COR-L47 (cell line): ENCODE measurements at places on chromosomes 4 and X.
A peak's percentile ranks its signal among the peaks of the same experiment; 100 is the strongest.

DNA sequence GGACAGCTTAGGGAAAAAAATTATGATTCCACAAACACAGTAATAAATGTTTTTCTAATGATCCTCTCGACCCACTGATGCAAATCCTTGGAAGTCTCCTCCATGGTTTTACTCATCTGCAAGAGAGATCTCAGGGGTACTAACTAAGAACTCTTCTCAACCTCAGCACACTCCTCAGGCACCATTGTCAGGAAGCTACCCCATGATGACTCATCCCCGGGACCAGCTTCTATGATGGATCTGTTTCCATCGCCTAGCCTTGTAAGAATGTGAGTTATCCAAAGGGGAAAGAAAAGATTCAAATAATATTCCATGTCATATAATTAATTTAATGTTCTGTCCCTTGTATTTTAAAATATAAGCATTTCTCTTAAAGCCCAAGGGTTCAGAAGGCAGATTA lies 816.1 kb upstream of the IGFBP7 start:
- DNase-seq, result no peak

GRCh38 chr4:162645381-162645780 lies 481.6 kb upstream of the FSTL5 start:
- no peak for DNase-seq

DNA sequence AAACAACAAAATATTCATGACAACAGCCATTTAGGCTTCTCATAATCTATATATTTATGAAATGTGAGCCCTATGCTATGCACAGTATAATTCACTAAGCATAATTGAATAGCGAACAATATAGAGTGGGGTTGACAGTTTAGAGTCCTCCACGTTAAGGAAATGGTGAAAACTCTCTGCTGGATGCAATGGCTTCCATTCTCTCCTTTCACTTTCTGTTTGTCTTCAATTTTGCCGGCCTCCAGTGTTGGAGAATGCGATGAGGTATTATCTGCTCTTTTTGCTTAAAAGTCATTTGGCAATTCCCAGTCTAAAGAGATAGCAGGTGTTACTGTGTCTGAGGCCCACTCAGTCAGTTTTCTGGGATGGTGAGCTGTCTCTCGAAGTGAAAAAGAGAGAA lies 52.1 kb downstream of the NPY5R start:
- DNase-seq, result no peak

GRCh38 chrX:53718073-53718472 lies 31.6 kb upstream of the HUWE1 start:
- no peak for DNase-seq

GRCh38 chr4:146368209-146368608 lies 153.5 kb downstream of the SLC10A7 start:
- DNase-seq, result no peak

- DNase-seq, result no peak
Measured at GRCh38 chr4:98517218-98518021, 141.0 kb downstream of the TSPAN5 start.

DNA sequence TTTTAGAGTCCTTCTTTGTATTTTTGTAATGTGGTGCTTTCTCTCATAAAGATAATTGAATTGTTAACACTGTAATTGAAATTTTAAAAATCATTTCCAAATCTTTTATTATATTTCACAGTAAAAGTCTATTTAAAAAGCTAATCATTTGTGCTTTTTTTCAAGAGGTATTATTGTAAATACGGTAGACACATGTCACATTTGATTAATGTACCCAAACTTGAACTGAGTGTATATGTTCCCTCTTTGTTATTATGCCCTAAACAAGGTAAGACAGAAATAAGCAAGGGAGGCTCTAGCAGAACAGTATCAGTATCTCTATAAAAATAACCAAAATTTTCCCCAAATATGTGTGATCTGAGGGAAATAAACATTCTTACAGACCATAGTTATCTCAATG lies 21.5 kb upstream of the LARP1B start:
- no peak for DNase-seq

- no peak for DNase-seq
Measured at GRCh38 chr4:150286656-150287055, 208.4 kb downstream of the DCLK2 start.

- DNase-seq, result no peak
Measured at GRCh38 chrX:13412208-13412600, 92.4 kb upstream of the ATXN3L start.

- DNase-seq, result no peak
Measured at GRCh38 chr4:7166237-7166636, 26.1 kb upstream of the SORCS2 start.

GRCh38 chr4:40897557-40898203 lies 147.9 kb downstream of the NSUN7 start:
- DNase-seq, result peak; percentile 84

DNA sequence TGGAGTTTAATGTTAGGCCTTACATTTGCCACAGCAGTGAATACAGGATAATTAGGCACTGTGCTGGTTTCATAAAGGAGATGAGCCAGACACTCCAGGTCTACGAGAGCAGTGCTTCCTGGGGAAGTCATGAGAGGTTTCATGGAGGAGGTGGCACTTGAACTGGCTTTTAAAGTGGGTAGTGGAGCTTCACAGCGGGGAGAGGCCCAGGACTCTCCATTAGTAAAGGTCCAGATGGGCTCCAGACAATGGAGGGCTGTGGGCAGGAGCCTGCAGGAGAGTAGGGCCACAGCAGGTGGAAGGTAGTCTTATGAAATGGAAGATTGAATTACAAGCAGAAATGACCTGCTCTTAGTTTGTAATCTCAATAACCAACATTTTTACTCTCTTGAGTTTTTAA lies 29.0 kb downstream of the CLDN22 start:
- DNase-seq, result no peak

- no peak for DNase-seq
Measured at GRCh38 chr4:112378858-112379257, 81.7 kb downstream of the ALPK1 start.

DNA sequence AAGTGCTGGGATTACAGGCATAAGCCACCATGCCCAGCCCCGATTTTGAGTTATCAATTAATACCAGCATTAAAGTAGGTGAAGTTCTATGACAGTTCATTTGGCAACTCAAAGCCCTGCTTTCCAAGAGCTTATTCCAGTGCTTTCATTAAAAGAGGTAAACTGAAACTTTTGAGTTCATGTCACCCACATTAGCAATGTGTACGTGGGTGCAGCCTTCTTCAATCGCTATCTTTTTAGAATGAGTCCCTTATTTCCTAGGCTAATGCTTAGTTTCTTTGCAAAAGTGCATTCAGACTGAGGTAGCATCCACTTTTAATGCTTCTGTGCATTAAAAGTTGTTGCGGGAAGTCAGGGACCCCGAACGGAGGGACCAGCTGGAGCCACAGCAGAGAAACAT lies 26.1 kb upstream of the MTNR1A start:
- DNase-seq, result no peak

DNA sequence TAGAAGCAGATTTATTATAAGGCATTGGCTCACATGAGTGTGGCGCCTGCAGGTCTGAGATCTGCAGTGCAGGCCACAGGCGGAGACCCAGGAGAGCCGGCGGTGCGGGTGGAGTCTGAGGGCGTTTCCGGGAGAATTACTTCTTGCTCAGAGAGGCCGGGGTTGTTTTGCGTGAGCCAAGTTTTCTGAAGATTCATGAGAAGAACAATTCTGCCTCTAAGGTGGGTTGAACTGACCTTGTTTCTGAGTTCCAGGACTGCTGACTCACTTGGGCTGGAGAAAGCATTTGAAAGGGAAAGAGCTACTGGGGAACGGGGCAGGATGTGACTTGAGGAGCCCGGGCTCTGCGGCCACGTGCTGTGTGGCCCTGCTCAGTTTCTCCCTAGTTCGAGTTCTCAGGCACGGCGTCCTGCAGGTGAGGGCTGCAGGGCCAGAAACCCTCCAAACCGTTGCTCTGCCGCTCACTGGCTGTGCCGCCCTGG lies 36.7 kb upstream of the SORCS2 start:
- no peak for DNase-seq

- DNase-seq, result no peak
Measured at GRCh38 chrX:101452056-101452455, 33.2 kb upstream of the ARMCX4 start.

GRCh38 chr4:499567-499966 lies 557 bp downstream of the PIGG start:
- no peak for DNase-seq

DNA sequence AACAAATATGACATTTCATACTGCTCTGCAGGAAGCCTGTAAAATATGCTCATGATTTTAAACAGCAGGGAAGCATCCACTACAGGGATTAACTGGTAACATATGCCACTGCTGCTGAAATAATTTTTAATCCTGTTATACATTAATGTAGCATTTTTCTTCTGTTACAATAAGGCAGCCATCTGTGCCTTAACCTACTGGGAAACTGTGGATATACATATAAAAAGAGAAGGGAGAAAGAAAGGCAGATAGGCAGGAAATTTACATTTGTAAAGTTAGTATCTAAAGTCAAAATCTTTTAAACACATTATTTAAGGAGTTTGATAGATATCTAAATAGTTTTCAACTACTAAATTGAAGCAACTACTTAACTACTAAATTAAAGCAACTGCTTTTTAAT lies 514.6 kb upstream of the KLHL4 start:
- no peak for DNase-seq

GRCh38 chr4:16663307-16663706 lies 235.1 kb downstream of the LDB2 start:
- no peak for DNase-seq

GRCh38 chr4:185261946-185262345 lies 52.5 kb downstream of the SNX25 start:
- DNase-seq, result no peak

- DNase-seq, result no peak
Measured at GRCh38 chr4:175092114-175092513, 174.0 kb downstream of the ADAM29 start.

DNA sequence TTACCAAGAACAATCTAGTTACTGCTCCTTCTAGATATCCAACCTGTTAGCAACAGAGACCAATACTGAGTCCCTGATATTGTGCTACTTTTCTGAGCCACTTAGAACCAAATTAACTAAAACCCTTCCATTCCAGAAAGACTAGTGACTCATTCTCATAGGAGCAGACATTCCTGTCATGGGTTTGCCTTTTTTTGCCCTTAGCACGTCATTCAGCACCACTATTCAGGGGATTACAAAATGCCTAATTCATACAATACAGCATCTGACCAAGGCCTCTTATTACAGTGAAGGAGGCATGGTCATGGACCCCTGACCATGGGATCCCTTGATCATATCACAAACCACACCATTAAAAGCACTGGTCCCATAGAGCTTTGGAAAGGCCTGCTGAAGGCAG lies 123.8 kb upstream of the CXCL13 start:
- no peak for DNase-seq

- DNase-seq, result no peak
Measured at GRCh38 chr4:24557026-24558025, 27.0 kb downstream of the DHX15 start.

- DNase-seq, result no peak
Measured at GRCh38 chr4:24644983-24645764, 60.8 kb upstream of the DHX15 start.

DNA sequence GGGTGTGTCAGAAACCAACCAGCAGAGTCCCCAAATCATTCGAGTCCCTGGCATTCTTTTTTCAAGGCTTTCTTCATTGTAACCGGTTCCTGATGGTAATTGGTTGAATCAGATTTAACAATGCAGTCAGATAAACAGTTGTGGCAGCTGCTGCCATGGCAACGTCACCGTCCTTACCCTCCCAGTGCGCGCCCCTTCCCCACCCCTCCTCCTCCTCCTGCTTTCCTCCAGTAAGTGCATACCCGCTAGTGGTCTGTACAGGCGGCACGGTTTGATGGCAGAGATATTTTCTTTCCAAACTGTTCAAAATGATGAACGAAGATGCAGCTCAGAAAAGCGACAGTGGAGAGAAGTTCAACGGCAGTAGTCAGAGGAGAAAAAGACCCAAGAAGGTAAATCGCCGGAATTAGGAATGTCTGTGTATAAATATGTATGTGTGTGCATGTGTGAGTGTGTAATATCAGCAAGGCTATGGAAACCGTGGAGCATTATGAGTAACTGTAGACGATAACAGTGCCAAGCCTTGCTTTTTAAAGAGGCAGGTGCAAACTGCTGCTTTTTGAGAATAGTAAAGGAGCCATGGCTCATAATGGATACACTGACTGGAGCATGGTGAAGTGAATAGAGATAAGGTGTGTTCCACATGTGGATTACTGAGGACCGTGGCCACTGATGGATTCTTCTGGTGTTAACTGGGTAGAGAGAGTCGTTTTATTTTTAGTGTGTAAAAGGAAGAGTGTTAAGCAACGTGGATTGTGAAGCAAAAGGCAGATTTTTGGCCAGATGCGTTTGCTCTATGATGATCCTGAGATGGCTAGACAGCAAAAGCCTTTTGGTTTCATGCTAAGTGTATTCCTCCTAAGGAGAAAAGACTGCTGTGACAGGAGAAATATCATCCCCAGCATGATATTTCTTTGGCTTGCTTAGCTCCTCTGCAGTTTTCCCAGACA lies at the start of gene ANK2:
Gene ANK2 (plus strand): TSS at position 233 of the 950 bp plus-strand sequence. CDS start 76 bp downstream, at position 309.
- DNase-seq, result peak; percentile 89

DNA sequence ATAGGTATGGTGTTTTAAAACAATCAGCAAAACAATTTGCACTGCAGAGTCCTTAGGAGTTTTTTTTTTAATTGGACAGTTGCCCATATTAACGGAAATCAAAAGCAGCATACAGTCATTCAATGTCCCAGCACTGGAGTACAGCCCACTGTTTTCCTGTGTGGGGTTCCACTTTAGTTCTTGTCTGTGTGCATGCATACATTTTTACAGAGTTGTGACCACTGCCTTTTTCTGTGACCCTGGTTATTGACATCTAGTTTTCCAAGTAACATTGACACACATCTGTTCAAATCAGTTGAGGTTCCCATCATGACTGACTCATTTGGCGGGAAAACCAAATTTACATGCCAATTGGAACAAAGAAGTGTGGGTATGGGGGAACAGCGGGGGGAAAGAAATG lies 83.3 kb downstream of the HPRT1 start:
- no peak for DNase-seq

GRCh38 chr4:189177130-189177529 lies 763.5 kb upstream of the FRG1 start:
- no peak for DNase-seq

GRCh38 chr4:43234626-43235415 lies 342.3 kb downstream of the GRXCR1 start:
- DNase-seq, result no peak

GRCh38 chrX:104469771-104470170 lies 96.2 kb upstream of the IL1RAPL2 start:
- DNase-seq, result no peak

- DNase-seq, result no peak
Measured at GRCh38 chr4:167890226-167890625, 202.1 kb upstream of the ANXA10 start.

- DNase-seq, result no peak
Measured at GRCh38 chrX:151183912-151184565, 7.7 kb downstream of the GPR50 start.

DNA sequence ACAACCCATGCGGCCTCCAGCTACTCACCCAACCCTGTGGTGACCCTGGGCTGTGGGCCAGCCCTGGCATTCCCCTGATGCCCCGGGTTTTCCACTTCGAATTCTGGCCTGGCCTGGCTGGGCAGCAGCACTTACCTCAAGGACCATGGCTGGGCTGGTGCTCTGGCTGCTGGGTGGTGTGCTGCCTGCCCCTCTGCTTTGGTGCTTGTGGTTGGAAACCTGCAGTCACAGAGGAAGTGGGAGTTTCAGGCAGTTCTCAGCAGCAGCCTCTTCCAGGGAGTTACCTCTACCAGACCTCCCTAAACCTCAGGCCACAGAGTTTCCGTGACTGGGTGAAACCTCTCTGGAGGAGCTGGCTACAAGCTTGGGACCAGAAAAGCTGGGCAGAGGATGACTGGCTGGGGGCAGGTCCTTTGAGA lies at the start of gene CXCR3:
Gene CXCR3 (minus strand): TSS at position 209 of the 419 bp plus-strand sequence. CDS start 62 bp downstream, at position 147.
- no peak for DNase-seq

GRCh38 chrX:38489341-38489740 lies 72.0 kb upstream of the TSPAN7 start:
- DNase-seq, result no peak

- peak; percentile 13 for DNase-seq
Measured at GRCh38 chr4:63618883-63619718, 790.1 kb downstream of the TECRL start.
